ENCODE measurements at places on chromosomes 1 and 21.
A peak's percentile ranks its signal among the peaks of the same experiment; 100 is the strongest.

DNA sequence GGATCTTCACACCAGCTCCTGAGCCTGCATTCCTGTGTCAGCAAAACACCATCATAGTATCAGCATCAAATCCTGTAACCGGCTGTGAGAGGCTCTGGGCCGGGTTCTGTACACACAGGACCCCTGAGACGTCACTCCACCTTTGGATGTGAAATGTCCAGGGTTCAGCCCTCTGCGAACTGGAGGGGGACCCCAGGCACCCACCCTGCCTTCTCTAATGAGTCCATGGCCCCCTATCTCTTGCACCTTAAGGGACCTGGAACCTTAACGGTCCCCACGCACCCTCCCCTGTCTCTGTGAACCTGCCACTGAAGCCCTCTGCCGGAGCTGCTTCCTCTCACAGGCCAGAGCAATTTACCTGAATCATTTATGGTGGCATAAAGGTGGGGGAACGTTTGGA lies 257.8 kb downstream of the NPHP4 start:
- DNase-seq = no peak

DNA sequence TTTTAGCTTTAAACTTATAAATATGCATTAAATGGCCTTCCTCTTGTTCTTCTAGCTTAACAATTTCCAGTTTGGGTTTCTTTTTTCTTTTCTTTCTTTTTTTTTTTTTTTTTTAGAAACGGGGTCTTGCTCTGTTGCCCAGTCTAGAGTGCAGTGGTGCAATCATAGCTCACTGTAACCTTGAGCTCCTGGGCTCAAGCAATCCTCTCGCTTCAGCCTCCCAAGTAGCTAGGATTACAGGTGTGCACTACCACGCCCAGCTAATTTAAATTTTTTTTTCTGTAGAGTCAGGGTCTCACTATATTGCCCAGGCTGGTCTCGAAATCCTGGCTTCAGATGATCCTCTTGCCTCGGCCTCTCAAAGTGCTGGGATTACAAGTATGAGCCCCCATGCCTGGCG lies 37.9 kb upstream of the RUNX3 start:
- DNase-seq = no peak

- peak; percentile 16 for DNase-seq
Measured at GRCh38 chr1:243849421-243850201, 432 bp downstream of the AKT3 start.

DNA sequence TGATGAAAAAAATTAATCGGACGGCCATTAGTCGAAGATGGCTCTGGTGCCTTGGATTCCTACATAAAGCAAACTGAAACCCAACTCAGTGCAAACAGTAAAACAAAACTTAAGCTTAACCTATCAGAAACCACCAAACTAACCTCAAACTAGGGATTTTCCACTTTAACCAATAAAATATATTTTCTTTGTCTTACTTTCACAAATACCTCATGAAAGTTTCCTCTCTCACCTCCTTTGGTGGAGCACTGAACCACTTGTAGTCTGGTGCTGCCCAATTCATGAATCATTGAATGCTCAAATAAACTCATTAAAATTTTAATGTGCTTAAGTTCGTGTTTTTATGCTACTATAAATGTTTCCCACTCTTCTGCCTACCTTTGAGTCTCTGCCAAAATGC lies 7.0 kb downstream of the ADORA3 start:
- no peak for DNase-seq

DNA sequence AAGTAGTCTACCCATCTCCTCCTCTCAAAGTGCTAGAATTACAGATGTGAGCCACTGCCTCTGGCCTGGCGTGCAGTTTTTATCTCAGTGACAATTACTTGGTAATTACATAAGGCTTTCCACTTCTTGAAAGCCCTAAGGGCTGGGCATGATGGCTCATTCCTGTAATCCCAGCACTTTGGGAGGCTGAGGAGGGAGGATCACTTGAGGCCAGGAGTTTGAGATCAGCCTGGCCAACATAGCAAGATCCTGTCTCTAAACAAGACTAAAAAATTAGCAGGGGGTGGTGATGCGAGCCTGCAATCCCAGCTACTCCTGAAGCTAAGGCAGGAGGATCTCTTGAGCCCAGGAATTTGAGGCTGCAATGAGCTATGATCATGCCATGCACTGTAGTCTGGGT lies 7.7 kb downstream of the HHAT start:
- DNase-seq = no peak

GRCh38 chr1:234554698-234555311 lies 55.2 kb downstream of the IRF2BP2 start:
- peak; percentile 38 for DNase-seq

GRCh38 chr1:64087768-64088167 lies 115.7 kb upstream of the UBE2U start:
- DNase-seq = no peak

GRCh38 chr1:1929639-1930545 lies 10.8 kb upstream of the TMEM52 start:
- peak; percentile 8 for DNase-seq

DNA sequence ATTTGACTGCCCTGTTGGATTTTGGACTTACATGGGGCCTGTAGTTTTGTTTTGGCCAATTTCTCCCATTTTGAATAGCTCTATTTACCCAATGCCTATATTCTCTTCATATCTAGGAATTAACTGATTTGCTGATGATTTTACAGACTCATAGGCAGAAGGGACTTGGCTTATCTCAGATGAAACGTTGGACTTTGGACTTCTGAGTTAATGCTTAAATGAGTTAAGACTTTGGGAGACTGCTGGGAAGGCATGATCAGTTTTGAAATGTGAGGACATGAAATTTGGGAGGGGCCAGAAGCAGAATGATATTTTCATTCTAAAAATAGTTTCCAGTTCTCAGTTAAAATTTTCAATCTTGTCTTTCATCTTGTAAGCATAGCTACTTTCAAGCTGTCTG lies 222.3 kb downstream of the COP1 start:
- no peak for DNase-seq

GRCh38 chr1:100070201-100070939 lies 62.4 kb downstream of the SASS6 start:
- DNase-seq = no peak

- no peak for DNase-seq
Measured at GRCh38 chr1:167612587-167613385, 17.2 kb upstream of the RCSD1 start.

- DNase-seq = no peak
Measured at GRCh38 chr1:61921435-61921834, 179.2 kb downstream of the PATJ start.

DNA sequence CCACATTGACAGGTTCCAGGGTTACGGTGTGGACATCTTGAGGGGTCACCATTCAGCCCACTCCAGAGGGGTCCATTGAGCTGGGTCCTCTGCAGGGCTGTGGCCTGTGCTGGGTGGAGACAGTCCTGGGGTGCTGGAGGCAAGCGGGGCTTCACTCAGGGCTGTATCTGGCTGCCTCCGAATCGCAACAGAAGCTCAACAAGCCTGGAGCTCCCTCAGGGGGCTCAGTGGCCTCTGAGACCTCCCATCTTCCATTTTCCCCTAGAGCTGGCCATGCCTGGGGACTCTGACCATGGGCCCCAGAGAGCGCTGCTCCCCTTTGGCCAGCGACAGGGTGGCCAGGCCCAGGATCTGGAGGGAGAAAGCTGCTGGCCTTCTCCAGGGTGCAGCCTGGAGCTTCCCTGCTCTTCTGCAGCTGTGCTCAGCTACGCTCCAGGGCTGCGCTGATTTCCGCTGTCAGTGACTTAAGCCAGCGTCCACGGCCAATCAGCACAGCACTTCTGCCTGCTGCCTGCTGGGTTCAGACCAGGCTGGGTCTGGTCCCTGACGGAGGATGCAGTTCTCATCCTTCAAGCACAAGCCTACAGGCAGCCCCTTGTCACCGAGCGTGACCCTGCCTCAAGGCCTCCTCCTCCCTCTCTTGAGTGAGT lies 45.0 kb upstream of the ADARB1 start:
- peak; percentile 25 for DNase-seq

DNA sequence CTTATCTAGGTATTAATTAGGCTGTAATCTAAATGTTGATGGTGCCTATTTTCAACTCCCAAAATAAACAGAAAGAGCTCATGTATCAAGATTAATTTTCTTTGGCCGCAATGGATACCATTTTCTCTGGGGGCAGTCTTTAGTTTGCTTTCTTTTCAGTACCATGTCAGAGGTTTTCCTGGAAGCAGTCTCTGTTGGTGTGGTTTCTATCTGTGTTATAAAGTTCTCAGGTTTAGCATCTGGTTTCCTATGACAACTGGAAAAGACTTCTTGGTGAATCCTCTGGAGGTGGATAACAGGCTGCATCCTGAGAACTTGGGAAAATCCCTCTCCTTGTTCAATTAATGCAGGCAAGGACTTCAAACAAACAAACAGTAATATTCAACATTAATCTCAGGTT lies 38.7 kb upstream of the BATF3 start:
- no peak for DNase-seq

- DNase-seq = no peak
Measured at GRCh38 chr1:67761091-67761490, 72.2 kb downstream of the GNG12 start.

DNA sequence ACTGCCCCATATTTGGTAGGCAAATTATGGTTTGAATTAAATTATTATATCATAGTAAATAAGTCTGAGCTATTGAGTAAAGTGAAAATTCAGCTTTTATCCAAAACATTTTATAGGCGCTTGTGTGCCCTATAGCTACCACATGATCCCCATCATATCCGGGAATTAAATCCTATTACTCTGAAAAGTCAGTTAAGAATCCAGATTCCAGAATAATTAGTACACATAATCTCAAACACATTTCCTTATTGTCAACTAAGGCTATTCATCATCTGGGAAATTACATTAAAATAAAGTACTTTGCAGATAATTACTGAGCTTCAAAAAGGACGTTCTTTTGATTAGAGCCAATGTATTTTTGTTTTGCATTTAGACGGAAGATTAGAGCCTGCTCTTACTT lies 72.3 kb downstream of the CTH start:
- no peak for DNase-seq

GRCh38 chr1:5375481-5375880 lies 616.7 kb downstream of the NPHP4 start:
- no peak for DNase-seq

DNA sequence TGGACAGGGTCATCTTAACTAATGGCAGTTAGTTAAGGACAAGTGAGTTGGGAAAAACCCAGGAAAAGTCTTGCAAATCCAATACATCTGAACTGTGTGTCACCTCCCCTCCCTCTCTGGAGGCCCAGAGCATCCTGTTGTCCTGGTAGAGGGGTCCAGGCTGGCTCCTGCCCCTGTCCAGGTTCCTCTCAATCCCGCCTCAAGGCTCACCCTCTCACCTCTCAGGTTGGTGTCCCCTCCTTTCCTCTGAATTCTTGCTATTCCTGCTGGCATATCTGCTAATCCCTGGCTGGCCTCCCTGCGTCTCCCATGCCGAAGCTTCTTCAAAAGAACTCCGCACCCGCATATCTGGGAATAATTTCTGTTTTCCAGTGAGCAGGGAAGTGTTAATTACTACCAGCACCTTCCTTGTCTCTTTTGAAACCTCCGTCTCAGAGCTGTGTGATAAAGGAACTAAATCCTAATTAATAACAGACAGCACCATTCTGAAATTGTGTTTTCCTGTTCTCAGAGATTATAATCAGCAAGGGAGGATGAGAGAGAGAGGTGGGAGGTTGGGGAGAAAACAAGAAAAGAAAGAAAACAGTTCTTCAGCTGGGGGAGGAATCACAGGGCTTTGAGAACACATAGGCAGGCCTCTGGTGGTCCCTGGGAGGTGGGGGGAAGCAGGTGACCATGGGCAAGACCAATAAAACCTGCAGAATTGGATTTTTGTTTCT lies 568.0 kb downstream of the PTPRU start:
- DNase-seq = no peak

DNA sequence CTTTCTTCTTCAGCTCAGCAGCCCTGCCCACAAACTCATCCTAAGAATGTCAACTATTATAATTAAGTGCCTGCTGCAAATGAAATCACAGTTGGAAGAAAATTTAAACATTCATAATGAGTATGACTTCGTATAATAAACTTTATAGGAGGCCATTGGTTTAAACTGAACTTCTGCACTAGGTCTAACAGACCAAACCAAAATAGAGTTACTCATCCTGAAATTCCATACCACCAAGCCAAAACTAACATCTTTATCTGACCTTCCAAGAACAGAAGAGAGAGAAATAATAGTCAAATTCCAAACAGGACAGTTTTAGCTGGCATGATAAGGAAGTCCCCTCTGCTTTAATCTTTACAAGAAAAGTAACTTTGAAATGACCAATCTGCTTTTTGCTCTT lies 472.4 kb upstream of the PRMT6 start:
- no peak for DNase-seq

- no peak for DNase-seq
Measured at GRCh38 chr1:196723325-196724185, 51.1 kb upstream of the CFHR3 start.

DNA sequence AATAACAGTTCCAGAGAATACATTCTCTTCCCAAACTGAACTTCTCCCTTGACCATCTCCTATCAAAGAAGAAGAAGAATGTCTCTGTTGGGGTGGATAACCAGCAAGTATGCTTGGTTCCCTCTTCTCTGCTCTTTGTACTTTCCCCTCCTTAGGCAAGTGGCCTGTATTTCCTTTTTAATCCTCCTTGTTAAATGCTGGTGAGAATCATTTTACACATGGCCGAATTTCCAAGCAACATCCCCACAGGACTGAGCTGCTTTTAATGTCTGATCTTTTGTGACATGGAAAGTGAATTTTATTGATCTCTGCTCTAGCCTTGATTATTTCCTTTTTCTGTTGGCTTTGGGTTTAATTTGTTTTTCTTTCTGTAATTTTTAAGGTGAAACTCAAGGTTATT lies 336.7 kb downstream of the DUSP10 start:
- DNase-seq = no peak
